ENCODE measurements at places on chromosomes 5 and 9. TPM values are rescaled to one million over a fixed set of nuclear protein-coding genes. Genes with fewer than 3 reads are reported as not detected.

GRCh38 chr9:124496075-124496449 is 11.1 kb downstream of the NR5A1 start:
- H3K27ac ChIP-seq = peak overlapping the region; percentile 90
- H3K4me1 ChIP-seq = peaks cover 20% of the 10 kb centered on the region
- no peak for DNase-seq
- no peaks in the 10 kb centered on the region for H3K27me3 ChIP-seq
- H3K36me3 ChIP-seq = no peaks in the 10 kb centered on the region

DNA sequence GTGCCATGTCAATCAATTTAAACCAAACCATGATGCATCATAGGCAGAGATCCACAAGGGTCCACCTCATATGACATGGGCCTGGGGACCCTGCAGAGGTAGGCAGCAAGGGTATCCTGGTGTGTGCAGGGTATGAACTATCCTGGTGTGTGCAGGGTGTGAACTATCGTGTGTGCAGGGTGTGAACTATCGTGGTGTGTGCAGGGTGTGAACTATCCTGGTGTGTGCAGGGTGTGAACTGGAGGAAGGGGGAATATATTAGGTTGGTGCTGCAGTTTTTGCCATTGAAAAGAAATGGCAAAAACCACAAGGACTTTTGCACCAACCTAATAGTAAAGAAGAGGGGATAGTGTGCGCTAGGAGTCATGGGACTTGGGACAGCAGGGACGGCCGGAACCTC is 50.0 kb downstream of the MFAP3 start:
- no peak overlapping the region for H3K27ac ChIP-seq
- no peak overlapping the region for H3K4me3 ChIP-seq
- peaks cover 2% of the 10 kb centered on the region for H3K4me1 ChIP-seq
- DNase-seq = no peak

DNA sequence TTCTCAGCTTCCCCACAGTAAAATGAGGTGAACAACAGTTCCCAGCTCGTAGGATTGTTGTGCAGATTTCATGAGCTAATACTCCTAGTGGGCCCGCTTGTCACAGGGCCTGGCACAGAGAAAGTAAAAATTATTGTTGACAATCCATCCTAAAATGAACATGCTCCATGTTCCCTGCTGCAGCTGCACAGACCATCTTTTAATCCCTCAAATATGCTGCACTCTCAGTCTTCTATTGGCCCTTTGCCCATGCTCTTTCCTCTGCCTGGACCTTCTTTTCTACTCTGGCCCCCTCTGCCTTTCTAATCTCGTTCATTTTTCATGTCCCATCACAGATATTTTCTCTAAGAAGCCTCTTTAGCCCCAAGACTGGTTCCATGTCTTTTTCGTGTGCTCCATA is 117.7 kb upstream of the NR3C1 start:
- no peaks in the 10 kb centered on the region for H3K4me1 ChIP-seq
- H3K4me3 ChIP-seq = no peak overlapping the region
- DNase-seq = no peak

DNA sequence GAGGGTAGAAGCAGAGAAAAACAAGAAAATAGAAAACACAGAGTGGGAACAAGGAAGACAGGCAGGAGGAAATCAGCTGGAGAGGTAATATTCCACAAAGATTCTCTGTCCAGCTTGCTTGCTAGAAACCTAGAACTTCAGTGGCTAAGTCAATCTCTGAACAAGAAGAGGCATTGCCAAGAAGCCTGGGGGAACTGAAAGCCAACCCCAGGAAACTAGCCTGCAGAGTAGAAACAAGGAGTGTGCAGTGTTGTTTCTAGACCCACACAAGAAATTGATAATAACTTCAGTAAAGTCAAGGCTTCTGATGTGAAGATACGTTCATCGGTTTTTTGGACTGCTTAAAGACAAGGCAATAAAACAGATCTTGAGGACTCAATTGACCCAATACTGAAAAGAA is 234.5 kb upstream of the MAP3K1 start:
- H3K4me1 ChIP-seq = no peaks in the 10 kb centered on the region
- no peak for DNase-seq
- H3K36me3 ChIP-seq = peaks cover 2% of the 10 kb centered on the region
- H3K4me3 ChIP-seq = no peak overlapping the region
- H3K27ac ChIP-seq = no peak overlapping the region

GRCh38 chr5:158079097-158079496 is 220.2 kb upstream of the CLINT1 start:
- no peaks in the 10 kb centered on the region for H3K36me3 ChIP-seq
- DNase-seq = no peak
- H3K27ac ChIP-seq = no peak overlapping the region
- no peak overlapping the region for H3K4me3 ChIP-seq
- no peaks in the 10 kb centered on the region for H3K4me1 ChIP-seq
- peaks cover 12% of the 10 kb centered on the region for H3K27me3 ChIP-seq

GRCh38 chr5:157342822-157343402 is 77.0 kb downstream of the CYFIP2 start:
- H3K4me1 ChIP-seq = peaks cover 5% of the 10 kb centered on the region
- peak; percentile 48 for DNase-seq
- no peak overlapping the region for H3K27ac ChIP-seq
- no peak overlapping the region for H3K4me3 ChIP-seq

GRCh38 chr5:37043693-37044092 is 167.1 kb downstream of the NIPBL start:
- H3K4me1 ChIP-seq = peaks cover 1% of the 10 kb centered on the region
- no peak overlapping the region for H3K27ac ChIP-seq
- no peak overlapping the region for H3K4me3 ChIP-seq
- peaks cover 20% of the 10 kb centered on the region for H3K36me3 ChIP-seq
- DNase-seq = peak; percentile 24

GRCh38 chr5:97063251-97063650 is 79.2 kb downstream of the LIX1 start:
- no peak overlapping the region for H3K27ac ChIP-seq
- no peaks in the 10 kb centered on the region for H3K36me3 ChIP-seq
- H3K4me3 ChIP-seq = no peak overlapping the region
- H3K4me1 ChIP-seq = peaks cover 2% of the 10 kb centered on the region
- peaks cover 9% of the 10 kb centered on the region for H3K27me3 ChIP-seq
- DNase-seq = no peak

- no peak overlapping the region for H3K4me3 ChIP-seq
- H3K27ac ChIP-seq = no peak overlapping the region
- H3K27me3 ChIP-seq = peaks cover 2% of the 10 kb centered on the region
These were observed 73.3 kb downstream of the DPYSL3 start for GRCh38 chr5:147436596-147436995.

GRCh38 chr5:132877938-132878337 is 4.5 kb downstream of the LEAP2 start:
- H3K36me3 ChIP-seq = peaks cover 29% of the 10 kb centered on the region
- DNase-seq = no peak
- no peaks in the 10 kb centered on the region for H3K4me1 ChIP-seq

- H3K36me3 ChIP-seq = peaks cover 23% of the 10 kb centered on the region
- no peaks in the 10 kb centered on the region for H3K27me3 ChIP-seq
- DNase-seq = peak; percentile 43
- H3K4me3 ChIP-seq = peak overlapping the region; percentile 98
- peak overlapping the region; percentile 97 for H3K27ac ChIP-seq
These were observed 432 bp downstream of the STARD4 start for GRCh38 chr5:111511831-111512374.

GRCh38 chr5:143041461-143041860 is 271.3 kb downstream of the ARHGAP26 start:
- H3K4me1 ChIP-seq = peaks cover 20% of the 10 kb centered on the region
- no peaks in the 10 kb centered on the region for H3K27me3 ChIP-seq
- peaks cover 50% of the 10 kb centered on the region for H3K36me3 ChIP-seq
- H3K4me3 ChIP-seq = no peak overlapping the region
- no peak overlapping the region for H3K27ac ChIP-seq
- no peak for DNase-seq

GRCh38 chr9:3887221-3887653 is 361.4 kb upstream of the RFX3 start:
- DNase-seq = no peak
- no peak overlapping the region for H3K27ac ChIP-seq
- no peaks in the 10 kb centered on the region for H3K36me3 ChIP-seq
- peaks cover 4% of the 10 kb centered on the region for H3K4me1 ChIP-seq
- no peaks in the 10 kb centered on the region for H3K27me3 ChIP-seq

DNA sequence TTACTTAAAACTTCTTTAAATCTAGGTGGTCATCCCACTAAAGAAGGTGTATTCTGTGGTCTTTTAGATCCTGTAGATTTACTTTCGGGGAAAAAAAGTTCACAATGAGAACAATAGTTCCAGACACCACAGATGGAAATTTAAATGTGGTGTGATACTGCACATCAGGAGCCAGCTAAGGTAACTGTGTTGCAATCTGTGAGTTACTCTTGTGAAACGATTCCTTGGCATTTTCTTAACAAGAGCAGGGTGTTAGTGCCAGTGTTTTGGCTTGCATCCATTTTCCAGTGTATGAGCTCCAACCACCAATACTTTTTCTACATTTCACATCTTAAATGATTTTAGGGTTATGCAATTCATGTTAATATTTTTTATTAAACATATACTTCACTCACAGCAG is 674.5 kb downstream of the CETN3 start:
- H3K27ac ChIP-seq = no peak overlapping the region
- H3K27me3 ChIP-seq = no peaks in the 10 kb centered on the region
- no peak overlapping the region for H3K4me3 ChIP-seq
- DNase-seq = no peak

GRCh38 chr9:135960411-135961276 is 529 bp downstream of the UBAC1 start:
- H3K4me3 ChIP-seq = peak overlapping the region; percentile 86
- H3K27me3 ChIP-seq = peaks cover 12% of the 10 kb centered on the region
- peak; percentile 25 for DNase-seq
- peak overlapping the region; percentile 74 for H3K27ac ChIP-seq
- H3K4me1 ChIP-seq = peaks cover 25% of the 10 kb centered on the region
- H3K36me3 ChIP-seq = no peaks in the 10 kb centered on the region

- no peaks in the 10 kb centered on the region for H3K36me3 ChIP-seq
- H3K4me3 ChIP-seq = no peak overlapping the region
- H3K4me1 ChIP-seq = peaks cover 11% of the 10 kb centered on the region
- H3K27me3 ChIP-seq = no peaks in the 10 kb centered on the region
- no peak for DNase-seq
- no peak overlapping the region for H3K27ac ChIP-seq
These were observed 122.6 kb downstream of the SEMA6A start for GRCh38 chr5:116451905-116452450.

PITX1 gene
- not detected for total RNA-seq

PTGES gene
- not detected for total RNA-seq

SPAAR gene
- not detected for total RNA-seq

FSTL4 gene
- total RNA-seq = not detected

ZFP2 gene
- total RNA-seq = 0.26 TPM

PRDM9 gene
- not detected for total RNA-seq

FASTKD3 gene
- 13.8 TPM for total RNA-seq

CCIN gene
- 0.13 TPM for total RNA-seq

PCDHB10 gene
- total RNA-seq = not detected

NTRK2 gene
- total RNA-seq = 0.05 TPM

INSYN2B gene
- not detected for total RNA-seq
